ENCODE measurements at places on chromosomes 4 and X. TPM values are rescaled to one million over a fixed set of nuclear protein-coding genes. Genes with fewer than 3 reads are reported as not detected.

EDA gene
- 0.07 TPM for total RNA-seq

NHS gene
- total RNA-seq, result 2.4 TPM

TRIM75 gene
- total RNA-seq, result not detected

SLC9A7 gene
- 1.6 TPM for total RNA-seq

MSX1 gene
- 2.6 TPM for total RNA-seq

RXFP1 gene
- total RNA-seq, result not detected

MAGEC1 gene
- not detected for total RNA-seq

SHROOM3 gene
- total RNA-seq, result 20.2 TPM

CT45A3 gene
- not detected for total RNA-seq

CAMK2D gene
- 38.0 TPM for total RNA-seq

BCLAF3 gene
- total RNA-seq, result 1.9 TPM

GRCh38 chr4:16764622-16765021, 133.8 kb downstream of the LDB2 start:
- no peak for DNase-seq

DNA sequence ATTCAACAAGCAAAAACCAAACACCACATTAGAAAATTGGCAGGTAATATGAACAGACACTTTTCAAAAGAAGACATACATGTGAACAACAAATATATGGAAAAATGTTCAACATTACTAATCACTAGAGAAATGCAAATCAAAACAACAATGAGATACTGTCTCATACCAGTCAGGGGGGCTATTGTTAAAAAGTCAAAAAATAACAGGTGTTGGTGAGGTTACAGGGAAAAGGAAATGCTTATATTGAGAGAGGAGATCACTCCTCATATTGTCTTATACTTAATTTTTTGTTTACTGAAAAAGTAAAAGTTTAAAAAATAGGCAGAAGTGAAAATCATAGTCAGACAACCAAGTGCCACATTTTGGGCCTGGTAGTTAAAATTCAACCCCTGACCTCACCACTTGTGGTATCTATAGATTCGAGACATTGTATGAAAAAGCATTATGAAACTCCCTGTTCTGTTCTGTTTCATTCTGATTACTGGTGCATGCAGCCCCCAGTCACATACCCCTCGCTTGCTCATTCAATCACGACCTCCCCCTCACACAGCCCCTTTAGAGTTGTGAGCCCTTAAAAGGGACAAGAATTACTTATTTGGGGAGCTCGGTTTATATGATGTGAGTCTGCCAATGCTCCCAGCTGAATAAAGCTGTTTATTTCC, 153.7 kb upstream of the FGF16 start:
- no peak for DNase-seq

DNA sequence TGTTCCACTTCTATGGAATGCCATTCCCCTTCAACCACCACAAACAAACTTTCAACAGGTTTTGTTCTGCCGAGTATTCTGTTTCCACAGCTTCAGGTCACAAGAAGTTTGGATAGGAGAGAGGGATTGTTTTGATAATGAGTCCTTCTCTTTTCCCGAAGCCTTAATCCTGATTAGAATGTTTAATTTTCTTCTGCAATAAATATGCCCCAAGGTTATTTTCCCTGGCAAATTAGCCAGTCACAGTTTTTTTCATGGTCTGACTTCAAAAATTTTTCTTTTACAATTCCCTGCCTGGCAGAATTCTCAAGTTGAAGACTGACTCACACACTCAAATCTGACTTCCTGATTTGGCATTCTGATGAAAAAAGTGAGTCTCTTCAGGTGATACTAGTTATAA, 33.1 kb upstream of the EDNRA start:
- peak; percentile 1 for DNase-seq

DNA sequence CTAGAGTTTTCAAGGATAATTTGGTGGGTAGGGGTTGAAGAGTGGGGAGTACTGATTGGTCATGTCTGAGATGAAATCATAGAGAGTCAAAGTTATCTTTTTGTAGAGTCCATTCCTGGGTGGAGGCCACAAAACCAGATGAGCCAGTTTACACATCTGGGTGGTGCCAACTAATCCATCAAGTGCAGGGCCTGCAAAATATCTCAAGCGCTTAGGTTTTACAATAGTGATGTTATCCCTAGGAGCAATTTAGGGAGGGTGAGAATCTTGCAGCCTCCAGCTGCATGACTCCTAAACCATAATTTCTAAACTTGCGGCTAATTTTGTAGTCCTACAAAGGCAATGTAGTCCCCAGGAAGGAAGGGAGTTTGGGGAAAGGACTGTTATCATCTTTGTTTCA, 988.3 kb upstream of the LCORL start:
- DNase-seq, result no peak

DNA sequence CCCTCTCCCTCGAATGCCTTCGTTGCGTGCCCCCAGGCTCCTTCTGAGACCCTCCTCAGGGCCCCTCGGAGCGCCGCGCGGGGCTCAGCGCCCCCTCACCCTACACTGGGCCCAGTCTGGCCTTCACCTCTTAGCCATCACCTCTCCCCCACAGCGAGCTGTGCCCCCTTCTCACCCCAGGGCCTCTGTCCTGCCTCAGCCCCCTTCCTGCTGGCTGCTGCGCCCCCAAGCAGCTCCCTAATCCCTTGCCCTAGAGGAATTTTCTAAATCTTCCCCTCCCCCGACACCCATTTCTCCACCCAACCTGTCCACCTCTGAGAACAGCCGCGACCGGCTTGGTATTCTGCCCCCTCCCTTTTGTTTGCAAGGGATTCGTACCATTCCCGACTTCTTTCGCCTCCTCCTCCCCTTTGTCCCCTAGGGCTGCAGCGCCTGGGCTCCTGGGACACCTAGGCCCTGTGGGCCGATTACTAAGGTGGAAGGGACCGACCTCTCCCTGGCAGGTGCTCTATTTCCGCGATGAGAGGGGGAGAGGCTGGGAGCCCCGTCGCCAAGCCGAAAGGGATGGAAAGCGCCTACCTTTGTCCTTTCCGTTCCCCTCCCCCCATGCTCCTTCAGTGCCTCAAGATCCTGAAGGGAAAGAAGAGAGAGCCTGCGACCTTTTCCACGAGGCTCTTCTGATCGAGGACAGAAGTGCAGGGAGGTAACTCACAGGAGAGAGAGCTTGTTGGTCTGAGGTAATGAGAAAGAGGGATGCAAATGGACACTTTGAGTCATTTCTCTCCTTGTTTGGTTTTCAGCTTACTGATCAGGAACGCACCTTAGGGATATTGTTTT, 10.9 kb downstream of the DLG3 start:
- DNase-seq, result peak; percentile 31

- no peak for DNase-seq
These were observed 464.5 kb downstream of the BCOR start for GRCh38 chrX:39633293-39633692.

DNA sequence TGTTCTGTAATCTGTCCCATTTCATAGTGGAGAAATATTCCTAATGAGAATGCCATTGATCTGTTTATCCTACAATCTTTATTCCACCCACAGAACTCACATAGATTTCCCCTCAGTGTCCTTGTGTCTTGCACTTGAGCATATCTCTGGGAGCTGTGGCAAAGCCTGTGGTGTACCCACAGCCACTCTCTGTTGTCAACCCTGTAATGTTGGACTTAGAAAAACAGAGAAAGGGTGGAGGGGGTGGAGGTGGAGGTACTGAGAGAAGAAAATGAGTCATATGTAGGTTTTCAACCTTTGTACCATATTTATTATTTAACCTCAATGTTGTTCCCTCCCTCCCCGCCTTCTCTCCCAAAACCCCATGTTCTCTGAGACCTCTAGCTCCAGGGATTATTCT, 46.9 kb upstream of the TLL1 start:
- no peak for DNase-seq

GRCh38 chrX:2406891-2407518, 93.8 kb downstream of the DHRSX start:
- DNase-seq, result no peak

GRCh38 chrX:16469870-16470269, 180.1 kb upstream of the S100G start:
- DNase-seq, result no peak

- no peak for DNase-seq
These were observed 9.2 kb downstream of the UBA1 start for GRCh38 chrX:47202877-47203276.

GRCh38 chr4:52996261-52997131, 134.4 kb downstream of the RASL11B start:
- no peak for DNase-seq
